ENCODE measurements at places on chromosomes 4 and X.

- DNase-seq: no peak
Observed at GRCh38 chr4:162347156-162347841, 183.5 kb upstream of the FSTL5 start.

DNA sequence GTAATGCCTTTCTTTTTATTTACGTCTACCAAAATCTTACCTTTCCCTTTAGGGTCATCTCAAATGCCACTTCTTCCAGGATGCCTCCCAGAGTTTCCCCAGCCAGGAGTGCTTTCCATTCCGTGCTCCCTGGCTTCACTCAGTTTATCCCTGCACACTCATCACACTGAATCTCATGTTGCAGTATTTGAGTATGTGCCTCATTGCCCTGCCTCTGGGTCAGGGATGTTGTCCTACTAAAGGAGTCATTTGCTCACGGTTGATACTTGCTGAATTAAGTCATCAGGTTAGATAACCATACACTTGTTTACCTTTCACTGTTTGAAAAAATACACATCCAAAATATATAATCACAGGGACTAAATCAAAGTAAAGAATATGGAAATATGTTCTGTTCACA, 356.2 kb upstream of the GATB start:
- DNase-seq: no peak

GRCh38 chr4:25949173-25949748, 35.2 kb downstream of the SMIM20 start:
- DNase-seq: no peak

GRCh38 chrX:150119323-150119722, 181.0 kb upstream of the EOLA2 start:
- no peak for DNase-seq

DNA sequence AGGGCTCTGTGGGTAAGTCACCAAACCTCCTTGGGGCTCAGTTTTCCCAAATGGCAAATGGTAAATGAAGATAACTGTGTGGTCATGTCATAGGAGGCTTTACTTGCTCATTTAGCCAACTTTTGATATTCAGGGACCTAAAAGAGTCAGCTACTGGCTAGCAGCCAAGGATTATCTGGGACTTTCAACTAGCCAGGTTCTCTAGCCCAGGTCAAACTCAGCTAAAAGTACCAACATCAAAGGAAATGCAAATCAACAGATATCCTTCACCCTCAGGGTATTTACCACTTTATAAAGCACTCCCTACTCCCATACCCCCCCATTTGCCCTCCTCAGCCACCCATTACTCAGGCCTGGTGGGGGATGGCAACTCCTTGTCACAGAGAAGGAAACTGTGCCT, 7.5 kb downstream of the AMER1 start:
- no peak for DNase-seq

DNA sequence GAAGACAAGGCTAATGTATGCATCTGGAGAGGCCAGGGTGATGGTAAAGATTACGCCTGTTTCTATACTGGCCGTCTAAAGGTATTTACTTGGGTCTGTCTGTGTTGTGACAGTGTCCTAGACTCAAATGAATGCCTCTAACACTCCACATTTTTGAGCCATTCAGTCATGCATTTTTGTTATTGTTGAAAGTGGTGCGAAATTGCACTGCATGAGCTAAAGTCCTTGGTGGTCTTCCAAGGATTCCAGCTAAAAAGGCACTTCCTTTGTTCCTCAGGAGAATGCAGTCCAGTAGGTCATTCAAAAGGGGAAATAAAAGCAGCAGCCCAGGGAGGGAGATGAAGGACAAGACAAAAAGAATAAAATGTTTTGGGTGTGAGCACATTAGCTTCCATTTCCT, 3.0 kb downstream of the GPC4 start:
- DNase-seq: no peak

- no peak for DNase-seq
Observed at GRCh38 chrX:120446498-120446897, 22.6 kb downstream of the LAMP2 start.

DNA sequence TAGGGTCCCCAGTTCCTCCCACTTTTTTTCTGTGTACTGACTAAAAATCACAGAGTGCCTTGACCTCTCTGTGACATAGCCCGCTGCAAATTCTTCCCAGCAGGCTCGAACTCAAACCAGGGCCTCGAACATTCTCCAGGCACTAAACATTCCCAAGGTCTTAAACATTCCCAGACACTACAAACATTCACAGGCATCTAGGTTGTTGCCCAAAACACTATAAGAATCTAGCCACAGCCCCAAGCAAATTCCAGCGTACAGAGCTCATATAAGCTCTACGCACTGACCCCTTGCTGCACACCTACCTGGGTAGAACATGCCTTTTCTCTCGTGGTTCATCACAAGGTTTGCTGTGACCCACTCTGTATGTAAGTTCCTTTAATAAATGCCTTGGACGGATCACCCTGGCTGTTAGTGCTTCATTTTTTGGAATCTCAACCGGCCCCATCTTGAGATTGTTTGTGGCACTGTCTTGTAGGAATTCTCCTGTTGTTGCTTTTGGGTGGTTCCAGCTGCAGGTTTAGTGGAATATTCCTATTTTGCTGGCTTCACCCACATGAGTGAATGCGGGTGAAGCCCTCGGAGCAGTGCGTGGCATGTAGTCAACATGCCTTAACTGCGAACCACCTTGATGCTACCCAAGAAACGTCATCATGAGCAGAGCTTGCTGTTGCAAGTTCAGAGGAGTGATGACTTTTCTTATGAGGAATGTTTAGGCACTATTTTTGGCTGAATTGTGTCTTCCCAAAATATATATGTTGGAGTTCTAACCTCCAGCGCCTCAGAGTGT, 230.0 kb downstream of the HS3ST1 start:
- no peak for DNase-seq

Data from stimulated activated CD4-positive, alpha-beta T cell treated with anti-CD3 and anti-CD28 coated beads, Interleukin-2, amount 100 ng/mL, for 24 hours (primary cell).